ENCODE measurements at places on chromosomes 11 and 22.

DNA sequence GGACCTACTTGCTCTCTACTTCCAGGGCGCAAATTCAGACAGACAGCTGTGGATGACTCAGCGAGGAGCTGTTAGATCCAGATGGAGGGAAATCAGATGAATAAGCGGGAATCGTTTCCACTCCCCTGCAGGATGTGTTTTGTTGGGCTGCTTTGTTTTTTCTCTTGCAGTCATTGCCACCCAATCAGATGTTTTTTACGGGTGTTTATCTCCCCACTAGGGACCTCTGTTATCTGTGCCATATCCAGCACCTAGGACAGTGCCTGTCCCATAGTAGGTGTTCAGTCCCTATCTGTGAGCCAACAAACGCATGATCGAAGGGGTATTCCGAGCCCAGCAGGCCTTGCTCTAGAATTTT is 51.1 kb upstream of the PARVG start:
- no peak for DNase-seq

GRCh38 chr11:117849781-117850414 is 25.4 kb upstream of the FXYD2 start:
- DNase-seq, result no peak

DNA sequence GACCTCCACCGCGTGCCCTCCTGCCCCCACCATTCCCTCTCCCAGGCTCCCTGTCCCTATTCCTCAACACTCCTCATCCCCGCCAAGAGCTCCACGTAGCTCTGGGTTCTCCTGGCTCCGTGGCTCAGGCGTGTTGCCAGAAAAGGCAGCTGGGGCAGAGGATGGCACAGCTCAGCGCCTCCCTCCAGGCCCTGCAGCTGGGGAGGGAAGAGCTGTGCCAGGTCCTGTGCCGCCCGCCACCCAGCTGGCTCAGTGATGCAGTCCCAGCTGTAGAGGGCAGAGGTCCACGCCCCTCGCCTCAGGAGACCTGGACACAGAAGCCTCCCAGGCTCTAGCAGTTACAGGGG is 4.2 kb downstream of the ARHGAP1 start:
- DNase-seq, result no peak

- DNase-seq, result no peak
Observed at GRCh38 chr11:70016666-70017367, 61.3 kb upstream of the ANO1 start.

- no peak for DNase-seq
Observed at GRCh38 chr11:106821291-106821690, 197.0 kb downstream of the GUCY1A2 start.

- DNase-seq, result no peak
Observed at GRCh38 chr11:44899959-44900358, 50.7 kb downstream of the TP53I11 start.

DNA sequence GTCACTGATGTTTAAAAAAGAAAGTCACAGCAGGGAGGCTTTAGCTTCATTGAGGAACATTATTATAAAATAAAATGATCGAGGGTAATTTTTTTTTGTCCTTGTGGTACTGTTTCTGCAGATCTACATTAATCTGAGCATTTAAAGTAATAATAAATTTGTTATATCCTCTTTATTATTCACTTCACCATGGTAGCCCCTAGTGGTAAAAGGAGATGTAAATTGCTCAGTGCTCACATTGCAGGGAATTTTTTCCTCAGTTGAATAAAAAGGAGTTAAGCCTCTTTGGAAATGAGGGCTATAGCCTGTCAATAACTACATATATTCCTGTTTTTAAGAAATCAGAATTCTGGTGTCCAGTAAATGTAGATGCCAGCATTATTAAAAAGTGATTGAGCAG is 99.7 kb upstream of the VPREB1 start:
- DNase-seq, result no peak

GRCh38 chr11:64252003-64252872 is 908 bp downstream of the PLCB3 start:
- DNase-seq, result no peak

GRCh38 chr11:86447763-86448480 is 73.2 kb downstream of the CCDC81 start:
- no peak for DNase-seq

DNA sequence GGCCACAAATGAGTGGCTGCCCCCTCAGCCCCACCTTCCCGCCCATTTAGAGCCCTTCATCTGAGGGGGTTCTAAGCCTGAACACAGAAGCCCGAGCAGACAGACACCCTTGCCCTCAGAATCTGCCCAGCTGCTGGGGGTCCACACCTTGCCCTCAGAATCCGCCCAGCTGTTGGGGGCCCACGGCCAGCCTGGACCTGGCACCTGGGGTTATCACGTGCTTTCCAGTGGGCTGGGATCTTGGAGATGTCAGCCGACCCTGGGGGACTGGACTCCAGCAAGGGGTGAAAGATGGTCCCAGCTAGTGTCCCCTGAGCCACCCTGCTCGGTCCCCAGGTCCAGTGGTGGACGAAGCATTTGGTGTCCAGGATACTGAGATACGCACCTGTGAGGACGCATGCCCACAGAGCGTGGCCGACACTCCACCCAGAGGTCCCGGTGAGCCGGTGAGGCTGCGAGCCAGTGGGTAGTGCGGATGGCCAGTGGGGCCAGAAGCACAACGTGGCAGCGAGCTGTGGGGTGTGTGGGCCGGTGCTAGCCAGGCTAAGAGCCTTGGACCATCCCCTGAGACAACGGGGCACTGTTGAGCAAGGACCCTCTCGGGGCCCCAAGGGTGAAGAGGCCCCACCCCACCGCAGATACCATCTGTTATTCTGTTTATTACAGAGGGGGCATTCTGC is 3.1 kb upstream of the CTSD start:
- DNase-seq, result no peak

- DNase-seq, result no peak
Observed at GRCh38 chr11:20315800-20316199, 47.7 kb upstream of the HTATIP2 start.
